Stimulated activated CD8-positive, alpha-beta memory T cell treated with anti-CD3 and anti-CD28 coated beads, Interleukin-4, amount 100 ng/mL, for 4 hours (primary cell): ENCODE measurements at places on chromosomes 6 and 20.

DNA sequence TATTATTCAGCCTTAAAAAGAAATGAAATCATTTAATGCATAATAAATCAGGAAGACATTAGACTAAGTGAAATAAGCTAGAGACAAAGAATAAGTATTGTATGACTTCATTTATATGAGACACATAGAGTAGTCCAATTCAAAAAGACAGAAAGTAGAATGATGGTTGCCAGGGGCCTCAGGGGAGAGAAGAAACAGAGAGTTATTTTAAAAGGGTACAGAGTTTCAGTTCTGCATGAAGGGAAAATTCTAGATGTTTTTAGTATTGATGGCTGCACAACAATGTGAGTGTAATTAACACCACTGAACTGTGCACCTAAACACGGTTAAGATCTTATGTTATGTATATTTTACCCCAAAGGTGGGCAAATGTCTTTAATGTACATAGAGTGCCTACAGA, 1407.9 kb upstream of the MAP3K7 start:
- no peak for DNase-seq

DNA sequence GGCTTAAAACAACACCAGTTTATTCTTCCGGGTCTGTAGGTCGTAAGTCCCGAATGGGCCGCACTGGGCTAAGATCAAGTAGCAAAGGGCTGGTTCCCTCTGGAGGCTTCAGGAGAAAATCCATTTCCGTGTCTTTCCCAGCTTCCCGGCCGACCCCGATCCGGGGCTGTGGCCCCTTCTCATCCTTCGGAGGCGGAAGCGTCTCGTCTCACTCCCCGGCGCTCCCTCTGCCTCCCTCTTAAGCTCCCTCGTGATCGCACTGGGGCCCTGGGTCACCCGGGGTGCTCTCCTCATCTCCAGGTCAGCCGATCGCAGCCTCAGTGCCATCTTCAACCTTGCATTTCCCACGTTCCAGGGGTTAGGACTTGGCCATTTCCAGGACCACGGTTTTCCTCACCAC, 199.4 kb downstream of the WDR27 start:
- no peak for DNase-seq

GRCh38 chr6:139587469-139587868, 213.0 kb upstream of the CITED2 start:
- no peak for DNase-seq

DNA sequence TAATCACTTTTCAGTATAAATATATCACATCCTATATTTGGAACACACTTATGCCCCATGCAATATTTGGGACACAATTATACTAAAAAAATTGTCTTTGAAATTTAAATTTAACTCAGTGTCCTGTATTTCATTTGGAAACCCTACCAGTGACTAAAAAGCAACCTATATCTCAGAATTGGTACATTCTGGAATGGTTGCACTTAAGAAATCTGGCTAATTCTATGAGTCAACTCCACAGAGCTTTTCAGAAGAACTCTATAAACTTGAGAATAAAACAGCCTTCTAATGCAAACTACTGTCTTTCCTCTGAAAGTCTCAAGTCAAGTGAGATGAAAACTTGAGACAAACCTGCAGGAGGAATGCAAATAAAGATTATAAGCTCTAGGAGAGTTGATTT, 320.2 kb downstream of the MAFB start:
- DNase-seq, result no peak

DNA sequence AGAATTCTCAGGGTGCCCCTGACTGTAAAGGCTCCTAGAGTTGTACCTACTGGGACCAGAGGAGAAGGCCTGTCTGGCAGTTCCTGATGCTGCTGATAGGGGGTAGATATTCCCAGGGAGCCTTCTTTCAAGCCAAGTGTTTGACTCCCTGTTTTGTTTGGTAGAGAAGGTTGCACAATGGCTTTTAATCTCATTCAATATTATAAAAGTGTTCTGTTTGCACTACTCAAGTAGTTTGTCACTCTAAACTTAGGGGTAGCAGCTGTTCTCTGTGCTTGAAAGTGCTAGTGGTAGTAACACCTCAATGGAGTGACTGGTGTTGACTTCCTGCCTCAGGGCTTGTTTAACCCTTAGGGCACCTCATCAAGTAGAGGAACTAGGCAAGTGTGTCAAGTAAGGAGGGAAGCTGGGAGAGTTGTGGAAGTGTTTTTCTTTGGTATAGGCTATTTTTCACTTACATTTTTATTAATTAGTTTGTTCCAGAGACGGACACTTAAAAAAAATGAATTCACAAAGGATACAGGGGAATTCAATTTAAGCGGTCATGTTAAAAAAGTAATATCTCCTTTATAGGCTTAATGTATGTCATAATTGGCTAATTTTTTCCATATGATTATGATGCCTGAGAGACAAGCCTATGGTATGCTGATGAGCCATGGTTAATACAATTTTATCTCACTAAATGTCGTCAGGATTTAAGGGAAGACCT, 38.1 kb downstream of the BICRAL start:
- DNase-seq, result no peak

DNA sequence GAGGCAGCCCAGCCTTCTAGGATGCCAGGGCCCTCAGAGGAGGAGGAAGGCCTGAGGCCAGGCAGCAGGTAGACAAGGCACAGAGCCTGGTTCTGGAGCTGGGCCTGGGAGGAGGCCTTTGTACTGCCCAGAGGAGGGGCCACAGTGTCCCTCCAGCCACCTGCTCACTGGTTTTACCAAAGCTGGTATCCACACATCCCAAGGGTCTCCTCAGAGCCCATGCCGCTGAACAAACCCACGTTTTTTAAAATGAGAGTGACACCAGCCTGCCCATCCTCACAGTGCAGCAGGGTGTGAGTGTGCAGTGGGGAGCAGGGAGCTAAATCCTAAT, 162.7 kb downstream of the LY86 start:
- no peak for DNase-seq
